Fibroblast of skin of right biceps (primary cell): ENCODE measurements at places on chromosomes 6 and 20.

DNA sequence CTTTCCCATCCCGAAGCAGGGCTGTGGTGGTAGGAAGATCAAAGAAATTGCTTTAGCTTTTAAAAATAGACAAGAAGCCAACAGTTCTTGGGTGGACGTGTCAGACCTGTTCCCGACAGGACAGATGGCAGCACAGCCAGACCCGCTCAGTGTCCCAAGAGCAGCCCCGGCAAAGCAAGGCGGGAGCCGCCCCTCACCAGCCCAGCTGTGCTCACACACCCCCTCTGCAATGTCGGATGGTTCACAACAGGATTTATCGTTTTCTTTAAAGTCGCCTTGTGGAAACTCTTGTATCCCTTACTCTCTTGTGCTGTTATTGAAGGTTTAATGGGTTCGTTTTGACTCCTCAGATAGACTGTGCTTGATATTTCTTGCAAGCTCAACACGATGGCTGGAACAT, 302.4 kb downstream of the THBS2 start:
- no peak for DNase-seq

DNA sequence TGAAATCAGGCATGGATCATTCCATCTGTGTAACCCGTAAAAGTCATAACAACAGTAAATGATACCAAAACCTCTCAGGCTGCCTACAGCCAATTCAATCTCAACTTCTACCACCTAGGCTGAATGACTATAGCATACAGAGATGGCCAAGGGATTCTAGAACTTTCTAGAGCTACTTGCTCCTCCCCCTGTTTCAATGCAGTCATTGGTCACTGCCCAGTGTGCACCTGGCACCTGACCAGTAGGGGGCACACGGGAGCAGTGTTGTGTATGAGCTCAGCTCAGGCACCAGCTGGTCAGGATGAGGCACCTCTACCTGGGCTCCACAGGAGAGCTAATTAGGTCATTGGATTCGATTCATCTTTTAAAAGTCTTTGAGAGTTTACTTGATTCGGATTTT, 86.2 kb downstream of the PLEKHG1 start:
- DNase-seq, result peak; percentile 14

GRCh38 chr6:26272171-26272637, 92.8 kb upstream of the BTN3A2 start:
- DNase-seq, result no peak

DNA sequence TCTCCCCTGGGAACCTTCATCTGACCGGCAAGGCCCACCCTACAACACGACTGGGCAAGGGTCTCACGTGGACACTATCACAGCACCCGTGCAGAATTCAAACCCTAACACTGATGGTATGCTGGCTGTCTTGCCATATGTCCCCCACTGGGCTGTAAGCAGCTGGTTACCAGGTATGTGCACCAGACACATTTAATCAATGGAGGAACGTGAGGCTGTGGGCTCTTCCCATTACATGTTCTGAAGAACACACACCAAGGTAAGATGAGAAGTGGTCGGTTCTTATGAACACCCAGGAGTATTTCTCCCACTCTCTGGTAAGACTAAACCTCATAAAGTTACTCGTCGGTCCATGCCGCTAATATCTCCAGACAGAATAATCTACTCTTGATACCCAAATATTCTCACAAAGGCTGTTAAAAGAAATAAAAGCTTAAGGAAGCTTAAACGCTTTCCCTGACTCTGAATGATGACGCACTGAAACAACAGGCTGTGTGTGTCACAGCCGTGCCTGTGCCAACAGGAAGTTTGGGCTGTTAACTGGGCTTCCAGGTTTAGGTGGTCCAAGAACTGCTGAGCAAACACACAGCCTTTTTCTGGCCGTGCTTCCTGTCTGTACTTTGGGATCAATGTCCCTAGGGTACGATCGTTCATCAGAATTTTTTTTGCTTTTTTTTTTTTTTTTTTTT, 75.3 kb downstream of the SLC23A2 start:
- DNase-seq, result peak; percentile 65

- no peak for DNase-seq
Measured at GRCh38 chr6:93343476-93343875, 75.9 kb downstream of the EPHA7 start.

DNA sequence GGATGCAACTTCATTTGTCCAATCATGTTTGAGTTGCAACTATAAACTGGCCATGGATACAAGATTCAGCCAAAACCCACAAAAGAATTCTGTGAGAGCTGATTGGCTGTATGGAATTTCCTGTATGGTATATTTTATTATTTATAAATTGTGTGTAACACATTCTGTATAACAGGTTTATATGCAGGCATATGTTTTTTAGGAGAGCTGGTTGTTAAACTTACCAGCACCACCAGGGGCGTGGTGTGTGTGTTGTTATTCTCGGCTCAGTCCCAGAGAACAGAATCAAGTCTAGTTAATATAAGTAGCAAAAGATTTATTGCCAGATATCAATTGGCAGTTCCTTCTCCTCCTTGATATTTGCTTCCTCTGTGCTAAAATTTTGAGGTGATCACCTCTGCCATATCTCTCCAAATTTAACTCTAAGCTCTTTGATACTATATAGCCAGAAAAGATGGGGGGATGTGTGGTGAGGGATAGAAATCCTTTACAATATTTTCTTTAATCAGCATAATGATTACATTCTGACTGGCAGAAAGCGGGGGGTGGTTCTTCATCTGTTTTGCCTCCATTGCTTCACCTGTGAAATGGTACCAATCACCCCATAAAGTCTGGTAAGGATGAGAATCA, 22.9 kb downstream of the CNBD2 start:
- peak; percentile 19 for DNase-seq

GRCh38 chr6:43850314-43851203, 80.5 kb downstream of the VEGFA start:
- DNase-seq, result no peak

- DNase-seq, result no peak
Measured at GRCh38 chr6:64817525-64817924, 889.5 kb downstream of the EYS start.

GRCh38 chr6:75602246-75603105, 796 bp downstream of the SENP6 start:
- DNase-seq, result peak; percentile 67

DNA sequence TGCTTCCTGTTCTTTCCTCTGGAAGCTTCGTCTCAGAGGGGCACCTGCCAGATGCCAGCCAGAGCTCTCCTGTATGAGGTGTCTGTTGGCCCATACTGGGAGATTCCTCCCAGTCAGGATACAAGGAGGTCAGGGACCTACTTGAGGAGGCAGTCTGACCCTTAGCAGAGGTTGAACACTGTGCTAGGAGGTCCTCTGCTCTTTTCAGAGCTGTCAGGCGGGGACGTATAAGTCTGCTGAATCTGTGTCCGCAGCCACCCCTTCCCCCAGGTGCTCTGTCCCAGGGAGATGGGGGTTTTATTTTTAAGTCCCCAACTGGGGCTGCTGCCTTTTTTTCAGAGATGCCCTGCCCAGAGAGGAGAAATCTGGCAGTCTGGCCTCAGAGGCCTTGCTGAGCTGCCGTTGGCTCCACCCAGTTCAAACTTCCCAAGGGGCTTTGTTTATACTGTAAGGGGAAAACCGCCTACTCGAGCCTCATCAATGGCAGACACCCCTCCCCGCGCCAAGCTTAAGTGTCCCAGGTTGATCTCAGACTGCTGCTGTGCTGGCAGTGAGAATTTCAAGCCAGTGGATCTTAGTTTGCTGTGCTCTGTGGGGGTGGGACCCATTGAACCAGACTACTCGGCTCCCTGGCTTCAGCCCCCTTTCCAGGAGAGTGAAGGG, 326.7 kb downstream of the BCKDHB start:
- DNase-seq, result peak; percentile 52

- DNase-seq, result no peak
Measured at GRCh38 chr6:102398788-102399390, 1005.4 kb downstream of the GRIK2 start.

DNA sequence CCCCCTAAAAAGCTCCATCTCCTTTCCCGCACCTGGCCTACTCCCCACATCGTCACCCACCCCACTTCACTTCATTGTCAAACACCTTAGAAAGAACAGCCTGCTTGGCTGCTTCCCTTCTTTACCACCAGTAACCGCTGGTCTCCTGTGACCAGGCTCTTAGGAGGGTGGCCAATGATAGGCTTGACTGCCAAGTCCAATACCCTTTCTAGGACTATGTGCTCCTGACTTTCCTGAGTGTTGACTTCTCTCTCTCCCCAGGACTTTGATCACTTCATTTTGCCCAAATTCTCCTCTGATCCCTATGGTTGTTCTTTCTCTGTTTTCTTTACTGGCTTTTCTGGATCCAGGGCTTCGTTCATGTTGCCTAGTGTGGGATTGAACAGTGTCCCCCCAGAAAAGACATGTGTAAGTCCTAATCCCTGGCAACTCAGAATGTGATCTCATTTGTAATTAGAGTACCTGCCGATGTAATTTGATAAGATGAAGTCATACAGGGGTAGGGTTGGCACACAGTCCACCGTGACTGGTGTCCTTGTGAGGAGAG, 254.0 kb downstream of the GMDS start:
- DNase-seq, result no peak

DNA sequence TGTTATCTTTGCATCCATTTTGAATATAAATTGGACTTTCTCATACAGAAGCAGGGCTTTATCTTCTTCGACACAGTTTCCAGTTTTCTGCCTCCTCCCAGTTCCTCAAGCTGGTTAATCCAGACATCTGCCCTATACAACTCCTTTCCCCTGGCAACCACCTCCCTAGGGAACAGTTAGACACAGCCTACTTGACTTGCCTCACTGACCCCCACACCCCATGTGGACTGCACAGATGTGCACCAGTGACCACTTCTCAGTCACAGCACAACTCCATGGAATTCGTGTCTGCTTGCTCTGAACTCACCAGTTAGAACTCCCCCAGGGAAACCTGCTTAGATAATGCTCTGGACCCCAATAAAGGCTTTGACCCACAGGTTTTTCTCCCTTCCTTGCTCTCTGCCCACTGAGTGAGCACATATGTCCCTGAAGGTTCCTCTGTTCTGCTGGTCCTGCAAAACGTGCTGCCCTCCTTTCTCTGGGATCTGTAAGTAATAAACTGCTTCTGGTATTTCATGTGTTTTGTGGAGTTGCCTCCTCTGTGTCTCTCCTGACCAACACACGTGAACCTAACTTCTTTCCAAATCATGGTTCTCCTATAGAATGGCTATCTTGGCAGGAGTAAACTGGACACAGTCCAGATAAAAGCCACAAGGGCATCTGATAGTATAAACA, 351.2 kb downstream of the CD83 start:
- no peak for DNase-seq

GRCh38 chr6:134826889-134827737, 122.8 kb downstream of the ALDH8A1 start:
- DNase-seq, result peak; percentile 95

DNA sequence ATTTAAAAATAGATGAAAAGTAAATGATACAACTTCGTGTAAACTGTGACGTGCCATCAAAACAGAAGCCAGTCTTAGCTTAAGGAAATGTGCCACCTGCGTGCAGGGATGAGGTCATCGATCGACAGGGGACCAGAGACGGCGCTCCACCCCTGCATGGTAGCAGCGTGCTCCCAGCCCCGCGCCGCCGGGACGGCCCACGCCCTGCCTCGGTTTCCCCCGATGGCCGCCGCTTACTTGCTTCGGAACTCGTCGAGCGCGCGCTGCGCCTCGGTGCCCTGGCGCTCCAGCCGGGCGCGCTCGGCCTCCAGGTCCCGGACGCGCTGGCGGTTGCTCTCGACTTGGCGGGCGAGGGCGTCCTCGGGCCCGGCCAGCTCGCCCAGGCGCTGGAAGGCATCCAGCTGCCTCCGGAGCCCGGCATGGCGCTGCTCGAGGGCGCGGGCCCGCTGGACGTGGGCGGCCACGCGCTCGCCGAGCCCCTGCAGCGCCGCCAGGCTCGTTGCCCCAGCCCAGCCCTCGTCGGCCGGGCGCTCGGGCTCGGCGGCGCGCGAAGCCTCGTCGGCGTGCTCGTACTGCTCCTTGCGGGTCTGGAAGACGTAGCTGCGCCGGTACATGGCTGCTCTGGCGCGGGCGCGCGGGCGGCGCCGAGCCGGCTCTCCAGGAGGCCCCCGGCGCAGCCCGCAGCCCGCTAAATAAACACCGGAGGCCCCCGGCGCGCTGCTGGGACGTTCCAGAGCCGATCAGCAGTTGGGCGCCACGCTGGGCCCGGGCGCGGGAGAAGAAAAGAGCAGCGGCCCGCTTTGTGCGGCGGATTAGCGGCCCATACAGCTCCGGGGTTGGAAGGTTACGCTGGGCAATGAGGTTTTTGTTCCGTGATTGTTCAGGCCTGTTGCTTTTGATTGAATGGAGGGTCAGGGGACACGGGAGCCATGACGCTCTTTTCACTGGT, at the start of gene BFSP1:
BFSP1 (minus strand) TSS at position 664 of the 949 bp plus-strand sequence; CDS start at position 614, 50 bp downstream.
- peak; percentile 65 for DNase-seq

DNA sequence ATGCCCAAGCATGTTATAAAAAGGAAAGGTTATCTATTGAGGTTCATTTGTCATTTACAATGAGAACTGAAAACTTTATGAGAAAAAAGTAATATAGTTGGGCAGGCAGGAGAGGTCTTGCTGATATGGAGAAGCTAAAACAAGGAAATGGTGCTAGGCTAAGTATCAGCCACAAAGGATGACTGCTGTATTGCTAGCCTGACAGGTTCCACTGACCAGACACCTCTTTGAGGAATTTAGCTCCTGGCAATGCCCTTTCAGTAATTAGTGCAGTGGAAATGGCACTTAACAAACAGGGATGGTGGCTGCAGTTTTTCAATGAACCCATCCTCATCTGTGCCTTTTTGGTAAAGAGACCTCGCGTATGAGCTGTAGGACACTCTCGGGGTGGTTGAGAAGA, 284.4 kb downstream of the ZFAND3 start:
- no peak for DNase-seq

DNA sequence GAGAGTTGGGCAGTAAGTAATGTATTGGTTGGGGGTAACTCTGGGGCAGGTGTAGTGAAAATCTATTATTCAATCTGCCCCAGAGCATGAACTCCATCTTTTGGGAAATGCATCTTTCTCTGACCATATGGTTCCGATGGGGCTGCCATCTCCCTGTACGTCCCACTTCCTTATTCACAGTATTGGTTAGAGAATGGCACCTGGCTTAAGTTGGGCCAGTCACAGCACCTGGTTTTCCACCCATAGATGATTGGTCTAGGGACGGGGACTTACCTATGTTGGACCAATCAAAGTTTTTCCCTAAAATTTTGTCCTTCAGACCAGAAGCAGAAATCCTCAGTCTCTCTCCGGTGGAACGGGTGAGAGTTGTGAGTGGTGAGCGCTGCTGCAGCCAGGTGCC, 2.2 kb upstream of the RALY start:
- no peak for DNase-seq

GRCh38 chr20:22590662-22591061, 6.3 kb upstream of the FOXA2 start:
- no peak for DNase-seq

GRCh38 chr6:117463762-117464665, 18.5 kb upstream of the DCBLD1 start:
- DNase-seq, result peak; percentile 78

DNA sequence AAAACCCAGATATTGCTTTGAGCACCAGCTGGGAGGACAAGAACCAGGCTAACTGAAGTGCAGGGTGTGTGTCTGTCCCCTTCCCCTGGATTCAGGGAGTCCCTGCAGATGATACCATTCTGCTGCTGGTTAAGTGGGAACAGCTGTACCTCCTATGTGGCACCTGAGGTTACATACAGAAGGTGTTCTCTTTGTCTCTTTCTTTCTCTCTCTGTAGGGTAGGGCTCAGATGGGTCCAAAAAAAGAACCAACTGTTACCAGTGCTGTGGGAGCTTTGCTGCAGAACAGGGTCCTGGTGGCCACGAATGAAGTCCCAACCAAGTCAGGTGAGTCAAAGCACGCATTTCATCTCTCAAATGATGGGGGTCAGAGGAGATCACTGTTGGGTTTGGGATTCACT, 38.6 kb downstream of the ZC2HC1B start:
- DNase-seq, result no peak

GRCh38 chr20:50193199-50193835, 2.7 kb downstream of the CEBPB start:
- peak; percentile 45 for DNase-seq
